Lung (tissue), 17 donors: ENCODE measurements at places on chromosomes 6 and 20. TPM values are rescaled to one million over a fixed set of nuclear protein-coding genes. Genes with fewer than 3 reads are reported as not detected.

The BIRC7 gene
- not detected for total RNA-seq

- H3K4me1 ChIP-seq: peaks cover 10% of the 10 kb centered on the region
- no peak overlapping the region for H3K27ac ChIP-seq
These were observed 20.9 kb downstream of the GPR63 start for GRCh38 chr6:96816301-96816817.

DNA sequence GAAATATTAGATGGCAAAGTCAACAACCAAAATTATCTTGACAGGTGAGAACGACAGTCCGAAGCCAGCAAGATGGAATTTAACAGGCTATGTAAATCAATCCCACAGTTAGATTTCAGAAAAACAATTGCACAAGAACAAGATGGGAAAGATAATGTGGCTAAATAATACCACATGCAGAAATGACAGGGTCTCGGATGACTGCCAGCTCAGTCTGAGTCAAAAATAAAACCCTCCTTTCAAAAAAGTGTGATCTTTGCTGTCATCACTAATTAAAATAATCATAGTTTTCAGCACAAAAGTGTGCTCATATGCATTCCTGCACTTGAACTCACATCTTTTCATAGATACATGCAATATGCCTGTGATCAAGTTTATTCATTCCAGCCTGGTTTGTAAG is 25.9 kb downstream of the FOXQ1 start:
- H3K36me3 ChIP-seq: no peaks in the 10 kb centered on the region
- no peaks in the 10 kb centered on the region for H3K4me1 ChIP-seq
- H3K4me3 ChIP-seq: no peak overlapping the region

The DSP gene
- 30.2 TPM for total RNA-seq

The TRIM10 gene
- total RNA-seq: 0.06 TPM

GRCh38 chr6:41430875-41431274 is 95.5 kb downstream of the NCR2 start:
- DNase-seq: no peak
- no peak overlapping the region for H3K27ac ChIP-seq
- no peak overlapping the region for H3K4me3 ChIP-seq
- H3K27me3 ChIP-seq: peaks cover 14% of the 10 kb centered on the region

DNA sequence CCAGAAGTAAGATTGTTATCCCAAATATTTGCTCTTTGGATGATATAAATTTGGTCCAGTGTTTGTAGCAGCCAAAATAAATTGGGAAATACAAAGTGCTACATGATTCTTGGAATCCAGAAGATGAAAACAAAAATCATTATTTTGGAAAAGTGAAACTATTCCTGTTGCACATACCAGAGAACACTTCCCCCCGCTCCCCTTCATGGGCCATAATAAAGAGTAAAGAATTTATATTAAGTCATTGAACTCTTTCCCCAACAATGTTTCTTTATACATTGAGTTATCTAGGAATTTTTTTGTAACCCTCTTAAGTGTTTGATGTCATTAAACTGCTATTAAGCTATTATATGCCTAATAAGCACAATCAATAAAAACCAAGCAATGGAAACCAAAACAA is 490.4 kb upstream of the HS3ST5 start:
- no peak overlapping the region for H3K4me3 ChIP-seq
- H3K27ac ChIP-seq: no peak overlapping the region
- H3K4me1 ChIP-seq: no peaks in the 10 kb centered on the region
- DNase-seq: peak; percentile 30
- no peaks in the 10 kb centered on the region for H3K36me3 ChIP-seq

The NMBR gene
- total RNA-seq: 0.23 TPM

- H3K27me3 ChIP-seq: no peaks in the 10 kb centered on the region
- H3K27ac ChIP-seq: no peak overlapping the region
These were observed 451.7 kb downstream of the GRIK2 start for GRCh38 chr6:101845172-101845571.

DNA sequence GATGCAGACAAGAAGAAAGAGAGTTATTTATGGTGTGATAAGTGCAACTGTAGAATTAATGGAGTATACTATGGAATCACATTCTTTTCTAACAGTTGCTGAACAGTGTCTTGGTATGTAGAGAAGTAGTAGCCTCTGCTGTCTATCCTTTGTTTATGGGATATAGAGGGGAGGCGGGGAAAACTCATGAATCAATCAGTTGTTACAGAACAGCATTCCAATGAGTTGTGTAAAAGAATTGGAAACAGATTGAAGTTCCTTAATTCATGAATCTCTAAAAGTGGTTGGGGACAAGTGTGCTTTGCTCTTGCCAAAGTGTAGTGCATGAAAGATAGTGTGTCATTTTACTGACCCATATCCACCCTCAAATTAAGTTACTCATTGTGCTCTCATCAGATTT is 77.7 kb downstream of the FLRT3 start:
- H3K36me3 ChIP-seq: no peaks in the 10 kb centered on the region
- no peak for DNase-seq
- H3K4me1 ChIP-seq: no peaks in the 10 kb centered on the region

DNA sequence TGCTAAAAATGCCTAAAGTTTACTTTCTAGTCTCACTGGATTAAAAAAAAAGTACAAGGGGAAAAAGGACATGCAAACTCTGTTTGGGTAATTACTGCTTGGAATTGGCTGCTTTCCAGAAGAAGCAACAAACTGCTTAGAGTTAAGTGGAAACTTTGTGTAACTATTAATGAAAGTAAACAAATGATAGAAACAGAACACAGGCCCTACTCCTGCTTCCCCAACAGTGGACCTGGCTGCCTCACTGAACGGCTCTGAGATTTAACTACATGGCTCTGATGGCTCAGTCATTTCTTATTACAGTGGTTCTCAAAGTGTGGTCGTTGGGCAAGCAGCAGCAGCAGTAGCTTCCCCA is 108.5 kb downstream of the MAN1A1 start:
- H3K27me3 ChIP-seq: no peaks in the 10 kb centered on the region
- H3K27ac ChIP-seq: no peak overlapping the region
- no peak overlapping the region for H3K4me3 ChIP-seq
- H3K4me1 ChIP-seq: peaks cover 16% of the 10 kb centered on the region
- peak; percentile 94 for DNase-seq
- H3K36me3 ChIP-seq: peaks cover 2% of the 10 kb centered on the region

The GRIK2 gene
- 5.1 TPM for total RNA-seq

The DAAM2 gene
- total RNA-seq: 30.3 TPM

The ABHD16B gene
- total RNA-seq: not detected

GRCh38 chr6:15442467-15442866 is 196.6 kb downstream of the JARID2 start:
- peaks cover 33% of the 10 kb centered on the region for H3K4me1 ChIP-seq
- no peak overlapping the region for H3K4me3 ChIP-seq
- H3K27ac ChIP-seq: no peak overlapping the region

The MCCD1 gene
- not detected for total RNA-seq

GRCh38 chr20:50674138-50674825 is 17.1 kb downstream of the RIPOR3 start:
- H3K4me1 ChIP-seq: peaks cover 6% of the 10 kb centered on the region
- DNase-seq: no peak
- no peaks in the 10 kb centered on the region for H3K36me3 ChIP-seq
- no peaks in the 10 kb centered on the region for H3K27me3 ChIP-seq

The CGAS gene
- total RNA-seq: 8.9 TPM

DNA sequence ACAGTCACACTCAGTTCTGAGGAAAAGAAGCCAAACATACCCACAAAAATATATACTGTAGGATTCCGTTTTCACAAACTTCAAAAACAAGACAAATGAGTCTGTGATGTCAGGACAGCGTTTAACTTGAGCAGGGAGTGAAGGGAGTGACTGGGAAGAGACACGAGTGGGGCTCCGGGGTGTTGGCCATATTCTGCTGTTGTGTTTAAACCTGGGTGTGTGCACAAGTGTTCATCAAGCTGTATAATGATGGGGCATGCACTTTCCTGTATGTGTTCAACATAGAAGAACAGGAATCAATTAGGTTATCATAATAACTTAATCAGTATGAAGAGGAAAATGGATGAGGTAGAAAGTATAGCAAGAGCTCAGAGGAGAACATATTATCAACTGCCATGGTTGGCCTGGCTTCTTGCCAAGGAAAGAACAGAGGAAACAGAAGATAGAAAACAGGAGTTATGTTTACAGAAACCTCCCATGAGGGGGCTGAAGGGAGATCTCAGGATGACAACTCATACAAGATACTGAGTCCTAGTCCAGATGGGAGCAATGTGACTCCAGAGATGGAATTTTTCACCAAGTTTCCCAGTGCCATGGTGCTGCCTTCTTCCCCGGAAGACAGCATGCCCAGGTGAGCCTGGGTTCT is 15.1 kb upstream of the AFDN start:
- H3K27me3 ChIP-seq: no peaks in the 10 kb centered on the region
- no peaks in the 10 kb centered on the region for H3K4me1 ChIP-seq
- no peak overlapping the region for H3K4me3 ChIP-seq

The CCDC170 gene
- 24.1 TPM for total RNA-seq

The LSM2 gene
- 39.4 TPM for total RNA-seq

The CRISP2 gene
- 0.28 TPM for total RNA-seq

GRCh38 chr20:43962530-43962929 is 47.9 kb downstream of the TOX2 start:
- no peak overlapping the region for H3K27ac ChIP-seq
- no peak overlapping the region for H3K4me3 ChIP-seq
- no peaks in the 10 kb centered on the region for H3K27me3 ChIP-seq

DNA sequence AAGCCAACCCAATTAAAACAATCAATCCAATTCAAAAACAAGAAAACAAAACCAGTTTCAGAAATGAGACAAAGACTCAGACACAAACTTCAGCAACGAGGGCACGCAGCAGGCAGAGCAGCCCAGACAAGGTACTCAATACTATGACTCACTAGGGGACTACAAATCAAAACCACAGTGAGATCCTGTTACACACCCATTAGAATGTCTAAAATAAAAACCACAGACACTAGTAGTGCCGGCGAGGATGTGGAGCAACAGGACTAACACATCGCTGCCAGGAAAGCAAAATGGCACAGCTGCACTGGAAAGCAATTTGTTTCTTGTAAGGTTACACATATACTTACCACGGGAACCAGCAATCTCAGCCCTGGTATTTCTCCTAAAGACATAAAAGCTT is 28.4 kb upstream of the MAS1L start:
- H3K36me3 ChIP-seq: no peaks in the 10 kb centered on the region
- no peak overlapping the region for H3K27ac ChIP-seq
- no peaks in the 10 kb centered on the region for H3K27me3 ChIP-seq
- no peak overlapping the region for H3K4me3 ChIP-seq

DNA sequence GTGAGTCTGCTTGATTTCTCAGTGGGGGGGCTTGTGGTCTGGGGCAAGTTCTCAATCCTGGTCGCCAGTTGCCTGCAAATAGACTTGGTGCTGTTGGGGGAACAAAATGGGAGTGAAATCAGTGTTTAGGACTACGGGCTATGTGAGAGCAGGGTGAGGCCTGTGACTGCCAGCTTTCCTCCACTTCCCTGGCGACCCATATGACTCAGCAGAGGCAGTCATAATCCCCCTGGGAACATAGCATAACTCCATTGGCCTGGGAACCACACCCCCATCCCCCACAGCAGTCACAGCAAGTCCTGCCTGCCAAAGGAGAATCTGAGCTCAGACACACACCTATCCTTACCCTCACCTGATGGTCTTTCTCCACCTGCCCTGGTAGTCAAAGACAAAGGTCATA is 387.9 kb downstream of the LMBRD1 start:
- no peak overlapping the region for H3K4me3 ChIP-seq
- H3K36me3 ChIP-seq: no peaks in the 10 kb centered on the region
- H3K27me3 ChIP-seq: no peaks in the 10 kb centered on the region
- H3K27ac ChIP-seq: no peak overlapping the region
- no peak for DNase-seq

The IL17F gene
- not detected for total RNA-seq

The BMP5 gene
- total RNA-seq: 10.7 TPM

The ASIP gene
- not detected for total RNA-seq

DNA sequence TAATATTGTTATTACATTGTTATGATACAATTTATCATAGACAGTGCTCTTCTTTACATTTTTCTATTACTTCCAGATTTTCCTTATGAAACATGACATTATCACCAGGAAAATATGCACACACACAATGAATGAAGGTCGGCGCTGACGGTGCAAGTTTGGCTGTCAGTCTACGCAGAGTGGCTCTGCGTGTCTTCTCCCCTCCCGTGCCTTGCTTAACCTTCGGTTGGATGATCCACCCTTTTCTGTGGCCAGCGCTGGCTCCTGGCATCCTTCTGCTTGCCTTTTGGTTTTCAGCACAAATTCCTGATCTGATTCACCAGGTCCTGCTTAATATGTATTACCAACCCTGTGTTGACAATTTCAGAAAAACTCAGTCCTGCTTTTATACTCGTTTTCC is 157.4 kb downstream of the TSHZ2 start:
- no peaks in the 10 kb centered on the region for H3K4me1 ChIP-seq
- no peak overlapping the region for H3K27ac ChIP-seq
- H3K27me3 ChIP-seq: no peaks in the 10 kb centered on the region
- no peaks in the 10 kb centered on the region for H3K36me3 ChIP-seq

DNA sequence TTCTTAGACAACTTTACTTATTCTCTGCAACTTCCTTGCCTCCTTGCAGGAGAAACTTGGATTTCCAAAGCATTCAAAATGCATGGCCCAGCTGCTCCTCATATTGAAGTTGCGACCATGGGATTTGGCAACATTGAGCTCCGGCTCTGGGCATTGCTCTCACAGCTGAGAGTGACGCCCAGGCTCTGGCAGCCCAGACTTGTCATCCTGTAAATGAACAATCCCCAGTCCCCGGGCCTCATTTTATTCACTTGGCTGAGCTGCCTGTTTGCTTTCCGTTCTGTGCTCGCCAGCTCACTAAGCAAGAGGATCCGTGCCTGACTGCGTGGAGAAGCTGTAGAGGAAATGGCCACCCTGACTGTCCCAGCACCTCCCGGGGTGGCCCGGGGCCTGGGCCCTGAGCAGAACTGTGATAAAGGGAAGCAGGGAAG is 119.5 kb upstream of the CD93 start:
- DNase-seq: peak; percentile 94
- no peaks in the 10 kb centered on the region for H3K27me3 ChIP-seq
- no peaks in the 10 kb centered on the region for H3K36me3 ChIP-seq
- peak overlapping the region; percentile 54 for H3K27ac ChIP-seq
- H3K4me3 ChIP-seq: no peak overlapping the region
- H3K4me1 ChIP-seq: peaks cover 9% of the 10 kb centered on the region

DNA sequence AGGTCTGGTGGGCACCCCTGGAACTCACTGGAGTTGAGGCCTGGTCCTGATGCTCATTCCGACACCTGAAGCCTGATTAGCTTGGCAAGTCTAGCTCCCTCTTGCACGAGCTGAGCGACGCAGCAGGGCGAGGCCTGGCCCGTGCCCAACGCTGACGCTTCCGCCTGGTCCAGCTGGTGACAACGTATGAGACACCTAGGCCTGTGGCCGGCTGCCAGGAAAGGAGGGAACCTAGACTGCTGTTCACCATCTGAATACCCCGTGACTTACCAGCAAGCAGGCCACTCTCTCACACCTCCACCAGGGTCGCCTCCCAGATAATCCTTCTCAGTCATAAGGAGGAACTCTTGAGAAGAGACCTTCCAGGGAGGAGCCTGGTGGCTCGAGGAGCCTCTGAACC is 24.5 kb downstream of the YTHDF1 start:
- H3K27me3 ChIP-seq: no peaks in the 10 kb centered on the region
- peaks cover 6% of the 10 kb centered on the region for H3K36me3 ChIP-seq
- no peak overlapping the region for H3K27ac ChIP-seq
- no peak overlapping the region for H3K4me3 ChIP-seq
